Esophagus mucosa (tissue), 1 donor: ENCODE measurements at places on chromosomes 13 and 19.

DNA sequence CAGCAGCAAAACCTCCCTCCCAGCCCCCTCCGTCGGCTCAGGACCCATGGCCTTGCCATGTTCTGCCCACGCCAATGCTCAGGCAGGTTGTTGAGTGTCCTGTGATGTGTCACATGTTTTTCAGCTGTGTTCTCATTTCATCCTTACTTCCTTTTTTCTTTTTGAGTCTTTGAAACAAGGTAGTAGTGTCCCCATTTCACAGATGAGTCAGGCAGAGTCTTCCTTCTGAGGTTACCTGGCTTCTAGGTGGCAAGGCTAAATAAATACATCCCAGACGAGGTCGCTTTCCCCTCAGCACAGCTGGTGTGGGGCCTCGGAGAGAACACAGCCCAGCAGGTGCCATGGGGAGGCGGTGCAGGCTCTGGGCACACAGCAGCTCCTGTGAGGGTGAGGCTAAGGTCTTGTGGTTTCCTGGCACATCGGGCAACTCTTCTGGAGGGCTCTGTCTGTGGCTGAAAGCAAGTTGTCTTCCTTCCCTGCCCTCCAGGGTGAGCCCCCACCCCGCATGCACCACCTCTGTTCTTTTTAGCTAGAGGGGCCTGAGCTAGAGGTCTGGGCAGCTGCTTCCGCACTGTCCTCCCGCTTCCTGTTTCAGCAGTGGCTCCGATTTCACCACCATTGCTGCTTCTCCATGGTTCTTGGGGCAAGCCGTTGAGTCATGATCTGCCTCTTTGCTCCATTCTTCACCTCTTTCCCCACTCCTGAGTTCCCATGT lies 15.1 kb downstream of the PRAM1 start:
- ATAC-seq, result no peak

DNA sequence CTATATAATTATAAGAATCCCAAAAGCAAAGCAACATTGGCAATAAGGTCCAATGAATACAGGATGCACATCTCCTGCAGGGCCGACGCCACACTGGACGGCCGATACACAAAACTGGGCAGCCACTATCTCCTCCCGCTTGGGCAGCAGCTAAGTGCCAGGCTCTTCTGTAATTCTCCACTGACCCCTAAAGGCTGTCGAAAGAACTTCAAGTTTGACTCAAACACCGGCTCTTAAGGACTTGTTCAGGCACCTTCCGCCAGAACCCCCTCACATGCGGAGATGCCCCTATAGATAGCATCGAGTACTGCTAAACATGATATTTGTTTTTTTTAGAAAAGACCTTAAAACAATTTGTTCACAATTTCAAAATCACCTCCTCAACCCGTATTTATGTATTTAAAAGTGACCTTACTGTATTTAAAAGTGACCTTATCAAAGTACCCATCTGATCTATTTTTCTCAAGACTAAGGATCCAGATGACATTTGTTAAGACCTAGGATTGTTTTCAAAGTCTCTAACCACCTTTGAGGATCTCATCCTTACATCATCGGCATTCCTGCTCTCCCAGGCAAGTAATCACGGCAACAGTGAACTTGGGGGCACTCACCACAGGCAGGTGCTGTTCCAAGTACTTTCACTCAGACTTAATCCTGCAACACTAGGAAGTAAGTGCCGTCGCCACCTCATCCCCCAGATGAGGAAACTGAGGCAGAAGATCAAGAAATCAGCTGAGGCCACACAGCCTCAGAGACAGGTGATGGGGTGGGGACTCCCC lies 77.8 kb downstream of the TUBGCP3 start:
- no peak for ATAC-seq

- ATAC-seq, result no peak
Measured at GRCh38 chr19:10364644-10365043, 15.7 kb downstream of the TYK2 start.

DNA sequence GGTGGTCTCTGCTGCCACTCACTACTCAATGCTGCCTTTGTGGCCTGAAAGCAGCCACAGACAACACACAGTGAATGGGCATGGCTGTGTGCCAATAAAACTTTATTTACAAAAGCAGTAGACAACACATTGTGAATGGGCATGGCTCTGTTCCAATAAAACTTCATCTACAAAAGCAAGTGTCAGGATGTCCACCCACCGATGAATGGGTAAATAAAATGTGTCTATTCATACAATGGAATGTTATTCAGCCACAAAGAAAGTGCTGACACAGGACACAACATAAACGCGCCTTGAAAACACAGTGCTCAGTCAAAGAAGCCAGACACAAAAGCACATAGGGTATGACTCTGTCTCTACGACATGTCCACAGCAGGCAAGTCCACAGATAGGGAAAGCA lies 20.1 kb downstream of the ZSCAN5A start:
- ATAC-seq, result peak; percentile 63

- ATAC-seq, result no peak
Measured at GRCh38 chr13:22937953-22938352, 242.8 kb upstream of the SGCG start.

GRCh38 chr13:51959773-51960172 lies 51.5 kb downstream of the ATP7B start:
- no peak for ATAC-seq
